CD8-positive, alpha-beta memory T cell (primary cell): ENCODE measurements at places on chromosomes 16 and 17.

GRCh38 chr16:85626191-85626981, 13.3 kb downstream of the GSE1 start:
- no peak for DNase-seq

DNA sequence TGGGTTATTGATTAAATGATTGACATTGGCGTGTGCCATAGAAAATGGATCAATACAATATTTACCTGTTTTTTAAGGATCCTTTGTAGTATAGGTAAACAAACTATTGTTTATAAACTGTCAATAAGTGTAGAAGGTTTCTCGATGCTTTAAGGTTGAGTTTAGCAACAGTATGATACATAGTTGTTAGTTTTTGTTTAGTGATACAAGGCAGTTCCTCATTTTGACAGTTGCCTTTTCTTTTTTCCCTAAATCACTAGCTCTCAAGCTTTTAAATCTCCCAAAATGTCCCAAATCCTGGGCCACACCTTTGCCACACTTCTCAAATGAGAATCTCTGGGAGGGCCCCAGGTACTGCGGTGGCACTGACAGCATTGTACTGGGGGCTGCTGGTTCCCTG, 57.3 kb downstream of the EPN2 start:
- no peak for DNase-seq

DNA sequence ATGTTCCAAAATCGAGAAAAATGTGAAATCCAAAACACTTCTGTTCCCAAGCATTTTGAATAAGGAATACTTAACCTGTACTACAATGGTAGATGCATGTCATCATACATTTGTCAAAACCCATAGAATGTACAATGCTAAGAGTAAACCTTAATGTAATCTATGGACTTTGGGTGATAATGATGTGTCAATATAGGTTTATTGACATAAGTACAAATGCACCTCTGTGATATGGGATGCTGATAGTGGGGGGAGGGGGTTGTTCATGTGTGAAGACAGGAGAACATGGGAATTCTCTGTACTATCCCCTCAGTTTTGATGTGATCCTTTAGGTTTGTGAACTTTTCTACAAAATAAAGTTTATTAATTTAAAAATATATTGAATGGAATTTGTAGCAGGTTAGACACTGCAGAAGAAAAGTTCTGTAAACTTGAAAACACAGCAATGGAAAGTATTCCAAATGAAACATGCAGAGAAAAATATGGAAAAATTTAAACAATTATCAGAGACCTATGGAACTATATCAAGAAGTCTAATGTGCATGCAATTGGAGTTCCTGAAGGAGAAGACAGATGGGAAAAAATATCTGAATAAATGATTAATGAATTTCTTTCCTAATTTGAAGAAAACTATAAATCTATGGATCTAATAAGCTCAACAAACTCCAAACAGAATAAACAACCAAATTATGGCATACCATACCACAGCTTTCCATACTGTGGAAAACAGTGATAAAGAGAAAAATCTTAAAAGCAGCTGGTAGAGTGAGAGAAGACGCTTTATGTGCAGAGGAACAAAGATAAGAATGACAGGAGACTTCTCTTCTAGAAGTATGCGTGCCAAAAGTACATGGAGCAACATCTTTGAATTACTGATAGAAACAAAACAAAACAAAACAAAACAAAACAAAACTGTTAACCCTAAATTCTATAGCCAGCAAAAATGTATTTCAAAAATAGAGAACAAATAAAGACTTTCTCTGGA, 34.7 kb upstream of the MSI2 start:
- DNase-seq = no peak

- no peak for DNase-seq
Observed at GRCh38 chr17:42284566-42284965, 3.7 kb upstream of the STAT5A start.

DNA sequence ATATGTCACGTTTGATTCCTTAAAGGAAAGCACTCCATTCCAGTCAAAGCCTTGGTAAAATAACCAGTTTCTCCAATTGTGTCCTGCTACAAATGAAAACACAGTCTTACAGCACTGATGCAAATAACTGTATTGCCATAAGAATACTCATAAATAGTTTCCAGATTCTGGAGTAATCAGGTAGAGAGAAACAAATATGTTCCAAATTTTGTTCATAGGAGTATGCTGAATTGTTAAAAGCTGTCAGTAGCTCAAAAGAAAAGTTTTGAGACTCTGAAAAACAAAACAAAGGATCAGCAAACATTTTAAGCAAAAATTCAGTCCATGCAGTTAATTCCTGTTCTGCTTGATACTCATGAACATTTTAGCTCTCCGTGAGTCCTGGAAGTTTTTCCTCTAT, 7.8 kb downstream of the DHRS7B start:
- no peak for DNase-seq

- DNase-seq = peak; percentile 50
Observed at GRCh38 chr17:42101513-42102292, 3.4 kb upstream of the ZNF385C start.

GRCh38 chr17:28925912-28926365, 23.1 kb upstream of the DHRS13 start:
- peak; percentile 89 for DNase-seq

GRCh38 chr17:42275527-42276358, 448 bp downstream of the STAT5B start:
- DNase-seq = peak; percentile 37

GRCh38 chr16:11665071-11665491, 3.2 kb upstream of the SNN start:
- DNase-seq = no peak

DNA sequence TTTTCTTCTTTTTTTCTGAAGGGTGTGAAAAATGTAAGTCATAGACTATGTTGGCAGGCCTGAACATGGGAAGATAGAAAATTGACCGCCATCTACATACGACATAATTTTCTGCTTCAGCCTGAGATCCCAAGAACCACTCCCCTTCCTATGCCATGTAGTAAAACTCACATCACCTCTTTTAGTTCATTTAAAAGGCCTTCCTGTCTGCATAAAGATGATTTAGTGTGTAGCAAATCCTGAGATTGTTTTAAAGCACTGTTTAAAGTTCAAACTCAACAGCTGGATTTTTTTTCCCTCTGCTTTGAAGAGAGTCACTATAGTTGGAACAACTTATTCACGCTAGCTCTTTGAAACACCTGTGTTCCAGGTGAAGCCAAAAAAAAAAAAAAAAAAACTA, 101.5 kb downstream of the NLK start:
- no peak for DNase-seq

DNA sequence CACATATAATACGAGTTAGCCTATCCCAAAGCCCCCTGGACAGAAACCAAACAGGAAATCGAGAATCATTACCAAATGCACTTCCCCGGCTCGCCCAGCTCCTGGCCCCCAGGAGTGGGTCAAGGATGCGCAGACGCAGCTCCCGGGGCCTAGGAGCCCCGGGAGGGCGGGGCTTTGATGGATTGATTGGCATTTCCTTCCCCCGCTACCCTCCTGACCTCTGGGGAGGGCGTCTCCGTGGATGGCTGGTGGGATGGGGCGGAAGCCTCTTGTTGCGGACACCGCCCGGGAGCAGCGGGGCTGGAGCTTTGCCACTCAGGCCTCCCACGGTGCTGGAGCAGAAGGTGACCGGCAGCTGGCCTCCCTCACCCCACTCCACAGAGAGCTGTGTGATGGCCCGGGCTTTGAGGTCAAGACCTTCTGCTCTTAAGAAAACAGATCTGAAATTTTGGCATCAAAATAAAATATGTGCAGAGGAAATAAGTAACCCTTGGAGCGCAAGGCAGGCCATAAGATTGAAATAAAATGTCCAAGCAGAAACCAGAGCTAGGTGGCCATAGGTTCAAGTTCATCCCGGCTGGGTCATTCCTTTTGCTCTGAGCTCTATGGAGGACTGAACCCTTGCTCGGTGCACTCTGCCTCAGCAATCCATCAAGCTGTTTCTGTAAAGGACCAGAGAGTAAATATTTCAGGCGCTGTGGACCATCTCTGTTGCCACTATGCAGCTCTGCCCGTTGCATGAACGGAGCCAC, 262.3 kb downstream of the SOX9 start:
- DNase-seq = no peak

- no peak for DNase-seq
Observed at GRCh38 chr16:81767987-81768592, 11.0 kb upstream of the PLCG2 start.

DNA sequence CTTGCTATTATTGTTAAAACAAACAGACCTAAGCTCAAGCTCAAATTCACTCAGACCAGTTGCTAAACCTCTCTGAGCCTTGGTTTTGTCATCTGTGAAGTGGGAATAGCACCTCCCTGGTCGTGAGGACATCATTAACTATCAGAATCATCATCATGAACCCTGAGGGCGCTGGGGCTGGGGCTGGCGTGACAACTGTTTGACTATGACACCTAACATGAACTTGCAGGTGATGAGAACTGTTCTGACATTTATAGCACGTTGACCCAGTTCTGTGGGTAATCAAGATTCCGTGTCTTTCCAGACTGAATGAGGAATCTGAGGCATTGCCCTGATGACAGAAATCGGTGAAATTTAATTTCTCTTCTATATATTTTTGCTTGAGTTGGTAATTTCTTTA, 71.3 kb upstream of the CDH5 start:
- no peak for DNase-seq

DNA sequence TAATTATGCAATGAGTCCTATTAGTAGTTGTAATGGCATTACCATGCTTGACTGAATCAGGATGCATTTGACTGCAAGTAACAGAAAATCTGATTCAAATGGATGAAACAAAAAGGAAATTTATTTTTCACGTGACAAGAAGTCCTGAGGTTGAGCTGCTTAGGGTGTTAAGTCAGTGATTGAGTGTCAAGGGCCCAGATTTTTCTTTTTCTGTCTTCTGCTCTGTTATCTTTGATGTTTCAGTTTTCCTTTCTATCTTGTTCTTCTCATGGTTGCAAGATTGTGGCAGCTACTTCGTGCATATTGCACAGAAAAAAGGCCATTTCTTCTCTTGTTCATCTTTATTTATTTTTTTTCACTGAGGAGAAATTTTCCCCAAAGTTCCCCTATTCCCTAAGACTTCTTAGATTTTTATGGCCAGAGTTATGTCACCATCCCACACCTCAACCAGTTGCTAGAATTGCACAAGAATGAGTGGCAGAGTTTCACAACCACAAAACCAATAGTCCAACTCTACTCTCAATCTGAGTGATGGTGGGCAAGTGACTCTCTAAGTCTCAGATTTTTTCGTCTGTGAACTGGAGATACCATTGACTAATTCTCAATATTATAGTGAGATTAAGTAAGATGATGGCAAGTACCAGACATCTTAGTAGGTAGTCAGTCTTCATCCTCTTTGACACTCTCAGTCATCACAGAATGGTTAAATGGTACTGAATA, 15.7 kb upstream of the GPR139 start:
- no peak for DNase-seq

- DNase-seq = no peak
Observed at GRCh38 chr17:47267354-47267828, 13.8 kb downstream of the ITGB3 start.

GRCh38 chr17:57370037-57370581, 113.8 kb downstream of the MSI2 start:
- DNase-seq = no peak

DNA sequence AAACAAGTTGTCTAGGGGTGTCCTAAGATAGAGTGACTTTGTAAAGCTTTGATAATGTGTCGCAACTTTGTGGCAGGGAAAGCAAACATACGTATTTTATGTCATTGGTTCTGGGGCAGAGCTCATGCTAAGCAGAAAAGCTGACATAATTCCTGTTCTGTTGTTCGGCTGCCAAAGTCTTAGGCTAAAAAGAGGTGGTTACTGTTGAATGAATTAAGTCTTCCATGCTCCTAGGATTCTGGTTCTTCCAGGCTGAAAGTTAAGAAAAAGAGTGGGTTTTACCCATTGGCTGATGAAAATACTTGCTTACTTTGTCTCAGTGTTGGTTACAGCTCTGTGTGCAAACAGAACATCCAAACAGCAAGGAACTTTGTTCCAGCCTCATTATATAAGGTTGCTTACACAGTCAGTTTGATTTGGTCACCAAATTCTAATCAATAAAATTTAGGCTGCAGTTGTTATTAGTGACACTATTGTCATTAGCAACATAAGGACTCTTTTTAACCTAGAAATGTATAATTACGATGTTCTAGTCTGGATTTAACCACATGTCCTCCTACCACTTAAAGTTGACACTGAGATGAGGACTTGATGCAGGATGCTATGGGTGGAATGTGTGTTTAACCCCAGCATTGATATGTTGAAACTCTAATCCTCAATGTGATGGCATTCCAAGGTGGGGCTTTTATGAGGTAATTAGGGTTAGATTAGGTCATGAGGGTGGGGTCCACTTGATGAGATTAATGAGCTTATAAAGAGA, 114.0 kb upstream of the GOT2 start:
- no peak for DNase-seq

DNA sequence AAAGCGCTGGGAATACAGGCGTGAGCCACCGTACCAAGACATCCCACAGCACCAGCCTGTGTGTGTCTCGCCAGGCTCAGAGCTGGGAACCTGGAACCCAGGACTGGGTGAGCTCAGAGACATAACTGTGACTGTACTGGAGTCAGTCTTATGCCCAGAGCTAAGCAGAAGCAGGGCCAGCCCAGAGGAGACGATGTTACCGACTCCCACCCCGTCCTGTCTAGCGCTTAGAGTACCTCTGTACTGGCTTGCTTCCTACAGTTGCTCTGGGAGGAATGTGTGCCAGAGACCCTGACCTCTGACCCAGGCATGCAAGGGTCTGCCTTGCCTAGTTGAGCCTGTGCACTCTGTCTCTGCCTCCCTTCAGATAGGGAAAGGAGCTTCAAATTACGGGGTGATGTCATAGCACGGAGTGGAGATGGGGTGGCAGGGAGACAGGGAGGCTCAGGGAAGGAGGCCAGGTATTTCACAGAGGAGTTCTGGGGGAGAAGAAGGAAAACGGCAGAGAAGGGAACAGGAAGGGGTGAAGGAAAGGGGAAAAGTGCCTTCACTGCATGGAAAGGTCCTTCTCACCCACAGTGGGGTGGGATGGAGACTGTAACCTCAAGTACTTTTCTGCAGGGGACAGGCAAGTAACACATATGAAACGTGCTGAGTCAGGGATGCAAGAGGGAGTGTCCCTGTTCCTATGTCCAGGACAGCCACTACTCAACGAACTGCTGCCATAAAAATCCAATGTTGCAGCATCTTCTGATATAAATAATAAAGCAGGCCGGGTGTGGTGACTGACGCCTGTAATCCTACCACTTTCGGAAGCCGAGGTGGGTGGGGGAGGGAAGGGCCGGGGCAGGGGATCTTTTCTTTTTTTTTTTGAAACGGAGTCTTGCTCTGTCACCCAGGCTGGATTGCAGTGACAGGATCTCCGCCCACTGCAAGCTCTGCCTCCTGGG, 5.8 kb upstream of the ARMC5 start:
- no peak for DNase-seq

- DNase-seq = no peak
Observed at GRCh38 chr17:59185997-59186396, 23.8 kb upstream of the SMG8 start.

- peak; percentile 32 for DNase-seq
Observed at GRCh38 chr16:49441366-49441780, 67.8 kb downstream of the C16orf78 start.

- DNase-seq = no peak
Observed at GRCh38 chr16:55136356-55137150, 187.4 kb upstream of the IRX6 start.
